ENCODE measurements at places on chromosomes 11 and 22.

DNA sequence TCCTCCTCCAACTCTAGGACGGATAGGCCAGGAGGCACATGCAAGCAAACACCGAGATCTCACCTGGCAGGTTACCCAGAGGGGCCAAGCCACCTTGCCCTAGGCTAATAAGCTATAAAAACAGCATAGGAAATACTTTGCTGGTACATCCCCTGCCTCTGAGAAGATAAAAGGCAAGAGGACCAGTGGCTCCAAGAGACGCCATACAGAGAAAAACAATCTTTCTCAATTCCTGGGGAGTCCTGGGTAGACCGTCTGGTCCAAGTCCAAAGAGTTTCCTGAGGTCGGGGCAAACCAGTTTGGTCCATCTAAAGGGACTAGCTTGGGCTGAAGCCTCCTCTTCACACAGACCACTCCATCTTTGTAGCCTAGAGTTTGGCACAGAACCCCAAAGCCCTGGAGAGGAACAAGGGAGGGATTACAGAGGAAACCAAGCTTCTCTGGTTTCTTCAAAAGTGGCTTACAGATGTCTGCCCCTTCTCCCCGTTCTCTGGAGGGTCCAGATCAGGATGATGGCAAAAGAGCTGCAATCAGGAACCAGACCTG is 40.4 kb downstream of the NUMA1 start:
- ATAC-seq: no peak

GRCh38 chr11:32255841-32256240 is 165.0 kb downstream of the RCN1 start:
- no peak for ATAC-seq

- no peak for ATAC-seq
Measured at GRCh38 chr22:40179526-40179925, 1.8 kb downstream of the TNRC6B start.

- no peak for ATAC-seq
Measured at GRCh38 chr11:28702450-28702790, 594.2 kb downstream of the METTL15 start.

- no peak for ATAC-seq
Measured at GRCh38 chr11:77884186-77884828, 63.4 kb downstream of the AAMDC start.

- ATAC-seq: no peak
Measured at GRCh38 chr11:9330387-9331384, 16.3 kb upstream of the TMEM41B start.

- ATAC-seq: peak; percentile 77
Measured at GRCh38 chr11:96827164-96827563, 437.4 kb downstream of the JRKL start.

GRCh38 chr11:119195680-119196079 is 10.4 kb downstream of the NHERF4 start:
- no peak for ATAC-seq

DNA sequence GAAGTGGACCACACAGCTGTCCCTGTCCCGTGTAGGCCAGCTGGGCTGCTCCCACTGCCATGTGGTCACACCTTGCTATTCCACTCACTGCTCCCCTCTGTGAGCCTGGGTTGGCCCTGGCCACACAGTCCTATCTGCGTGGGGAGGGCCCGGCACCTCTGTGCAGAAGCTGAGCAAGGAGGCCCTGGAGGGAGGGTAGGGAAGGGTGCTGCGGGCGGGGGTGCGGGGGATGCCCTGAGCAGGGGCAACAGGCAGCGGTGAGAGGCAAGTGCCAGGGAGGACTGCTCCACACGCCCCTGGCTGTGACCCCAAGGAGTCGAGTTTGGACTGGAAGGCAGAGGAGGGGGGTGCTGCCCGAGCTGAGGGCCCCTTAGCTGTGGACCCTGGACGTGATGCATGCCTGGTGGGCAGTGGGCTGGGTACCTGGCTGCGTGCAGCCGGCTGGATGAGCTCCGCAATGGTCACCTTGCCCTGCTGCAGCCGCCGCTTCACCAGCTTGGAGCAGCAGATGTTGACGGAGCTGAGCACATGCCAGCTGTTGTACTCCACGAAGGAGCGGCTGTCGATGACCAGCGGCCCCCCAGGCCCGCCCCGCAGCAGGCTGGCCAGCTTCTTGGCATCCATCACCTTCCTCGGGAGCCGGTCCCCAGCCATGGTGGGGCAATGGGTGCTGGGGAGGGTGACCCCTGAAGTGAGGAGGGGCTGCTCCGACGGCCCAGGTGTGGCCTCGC is 6.7 kb downstream of the DUSP8 start:
- peak; percentile 2 for ATAC-seq

DNA sequence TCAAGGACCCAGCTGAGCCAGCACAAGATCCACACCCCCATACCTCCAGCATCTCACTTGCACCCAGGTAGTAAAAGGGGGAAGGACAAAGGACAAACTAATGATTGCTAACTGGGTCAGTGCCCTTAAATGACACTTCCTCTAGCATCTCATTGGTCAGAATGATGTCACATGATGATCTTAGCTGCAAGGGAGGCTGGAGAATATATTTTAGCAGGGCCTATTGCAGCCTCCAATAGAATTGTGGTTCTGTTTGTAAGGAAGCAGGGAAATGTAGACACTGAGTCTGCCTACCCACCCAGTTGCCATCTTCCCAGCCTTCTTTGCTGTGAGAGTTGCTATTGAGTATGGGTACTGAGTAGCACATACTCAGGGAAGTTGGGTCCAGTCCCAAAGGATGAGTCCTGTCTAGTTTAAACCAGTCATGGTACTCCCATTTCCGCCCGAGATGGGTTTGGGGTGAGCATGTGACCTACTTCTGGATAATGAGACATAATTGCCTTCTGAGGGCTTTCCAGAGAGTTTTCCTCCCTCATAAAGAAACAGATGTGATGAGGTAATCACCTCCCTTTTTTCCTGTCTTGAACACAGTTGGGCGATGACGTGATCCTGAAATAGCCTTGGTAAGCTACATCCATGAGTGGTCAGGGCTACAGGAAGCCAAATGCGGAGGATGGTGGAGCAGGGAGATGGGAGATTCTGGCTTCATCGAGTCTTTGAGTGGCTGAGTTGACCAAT is 5.5 kb upstream of the DNAL4 start:
- ATAC-seq: no peak

DNA sequence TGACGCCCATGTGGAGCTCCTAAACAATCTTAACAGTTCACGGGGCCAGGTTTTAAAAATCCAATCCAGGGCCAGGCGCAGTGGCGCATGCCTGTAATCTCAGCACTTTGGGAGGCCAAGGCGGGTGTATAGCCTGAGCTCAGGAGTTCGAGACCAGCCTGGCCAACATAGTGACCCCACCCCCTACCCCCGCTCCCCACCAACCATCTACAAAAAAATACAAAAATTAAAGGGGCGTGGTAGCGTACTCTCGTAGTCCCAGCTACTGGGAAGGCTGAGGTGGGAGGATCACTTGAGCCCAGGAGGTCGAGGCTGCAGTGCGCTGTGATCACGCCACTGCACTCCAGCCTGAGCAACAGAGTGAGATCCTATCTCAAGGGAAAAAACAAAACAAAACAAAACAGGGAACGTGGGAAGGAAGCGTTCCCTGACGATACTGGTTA is 689 bp upstream of the SART1 start:
- ATAC-seq: no peak

- no peak for ATAC-seq
Measured at GRCh38 chr11:131486937-131487635, 116.7 kb downstream of the NTM start.

DNA sequence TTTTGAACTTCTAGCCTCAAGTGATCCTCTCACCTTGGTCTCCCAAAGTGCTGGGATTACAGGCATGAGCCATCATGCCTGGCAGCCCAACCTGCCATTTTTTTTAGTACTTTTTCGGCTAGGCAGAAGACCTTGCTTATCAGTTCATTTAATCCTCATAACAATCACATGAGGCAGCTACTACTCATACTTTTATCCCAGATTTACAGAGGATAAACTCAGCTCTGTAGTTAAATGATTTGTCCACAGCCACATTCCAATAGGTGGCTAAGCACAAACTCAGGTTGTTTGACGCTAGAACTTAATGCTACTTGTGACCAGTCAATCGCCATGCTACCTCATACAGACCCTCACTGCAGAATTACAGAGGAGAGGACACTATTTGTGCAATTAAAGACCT is 28.1 kb downstream of the SBF2 start:
- ATAC-seq: no peak

DNA sequence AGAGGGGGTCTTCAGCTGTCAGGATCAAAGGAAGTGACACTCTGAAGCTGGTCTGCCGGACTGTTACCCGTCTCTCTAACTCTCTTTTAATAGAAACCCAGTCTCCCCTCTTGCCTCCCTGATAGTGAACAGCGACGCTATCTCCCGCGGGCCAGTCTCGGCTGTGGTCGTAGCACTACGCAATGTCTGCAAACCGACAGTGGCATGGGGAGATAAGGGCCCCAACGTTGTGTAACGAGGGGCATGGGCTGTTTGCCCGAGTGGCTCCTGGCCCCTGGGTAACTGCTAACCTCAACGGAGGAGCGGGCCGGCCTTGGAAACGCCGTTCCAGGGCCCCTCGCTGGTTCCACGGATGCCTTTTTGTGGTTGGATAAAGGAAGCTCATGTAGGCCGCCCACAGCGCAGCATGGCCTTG is 23.3 kb downstream of the ZBTB16 start:
- no peak for ATAC-seq

DNA sequence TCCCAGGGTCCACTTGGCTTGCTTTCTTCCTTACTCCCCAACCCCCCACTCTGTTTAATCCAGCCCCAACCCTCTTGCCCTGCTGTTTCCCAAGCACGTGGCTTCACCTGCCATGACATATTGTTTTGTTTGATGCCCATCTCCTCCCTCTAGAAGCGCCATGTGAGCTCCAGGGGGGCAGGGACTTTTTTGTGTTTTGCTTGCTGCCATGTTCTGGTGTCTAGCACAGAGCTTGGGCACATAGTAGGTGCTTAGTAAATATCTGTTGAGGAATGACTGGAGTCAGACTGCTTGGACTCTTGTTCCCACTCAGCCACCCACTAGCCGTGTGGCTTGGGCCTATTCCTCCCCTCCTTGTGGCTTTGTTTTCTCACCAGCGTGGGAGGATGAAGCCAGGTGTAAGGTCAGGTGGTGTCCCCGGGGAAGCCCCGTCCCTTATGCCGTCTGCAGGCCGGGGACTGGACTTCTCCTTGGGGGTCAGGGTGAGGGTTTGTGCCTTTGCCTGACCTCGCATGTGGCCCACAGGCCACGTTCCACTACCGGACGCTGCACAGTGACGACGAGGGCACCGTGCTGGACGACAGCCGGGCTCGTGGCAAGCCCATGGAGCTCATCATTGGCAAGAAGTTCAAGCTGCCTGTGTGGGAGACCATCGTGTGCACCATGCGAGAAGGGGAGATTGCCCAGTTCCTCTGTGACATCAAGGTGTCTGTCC is 3.8 kb downstream of the AIP start:
- no peak for ATAC-seq

DNA sequence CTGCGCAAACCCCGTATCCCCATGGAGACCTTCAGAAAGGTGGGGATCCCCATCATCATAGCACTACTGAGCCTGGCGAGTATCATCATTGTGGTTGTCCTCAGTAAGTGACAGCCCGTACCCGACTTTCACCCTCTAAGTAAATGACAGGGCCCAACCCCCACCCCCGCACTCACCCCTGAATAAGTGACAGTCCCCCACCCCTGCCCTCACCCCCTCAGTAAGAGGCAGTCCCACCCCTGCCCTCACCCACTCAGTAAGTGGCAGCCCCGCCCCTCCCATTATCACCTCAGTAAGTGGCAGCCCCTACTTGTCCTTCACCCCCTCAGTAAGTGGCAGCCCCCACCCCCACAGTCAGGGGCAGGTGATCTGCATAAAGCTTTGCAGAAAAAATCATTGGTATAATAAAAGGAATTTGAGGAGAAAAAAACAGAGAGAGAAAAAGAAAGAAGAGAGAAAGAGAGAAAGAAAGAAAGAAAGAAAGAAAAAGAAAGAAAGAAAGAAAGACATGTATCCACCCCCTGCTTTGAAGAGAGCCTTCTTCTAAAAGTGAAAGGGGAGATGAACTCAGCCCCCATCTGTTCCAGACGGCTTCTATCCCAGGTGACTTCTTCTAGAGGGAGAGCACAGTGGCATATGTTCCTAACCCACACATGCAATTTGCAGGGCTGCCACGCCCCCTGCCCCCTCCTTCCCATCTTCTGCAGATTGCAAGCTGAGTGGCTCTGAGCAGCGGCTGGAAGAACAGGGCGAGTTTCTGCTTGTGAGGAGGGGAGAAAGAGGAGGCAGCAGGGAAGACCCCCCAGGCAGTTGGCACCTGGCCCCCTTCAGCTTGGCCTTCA is 12.5 kb upstream of the SMIM35 start:
- ATAC-seq: peak; percentile 77

- no peak for ATAC-seq
Measured at GRCh38 chr11:64093233-64094039, 57.7 kb downstream of the FLRT1 start.

DNA sequence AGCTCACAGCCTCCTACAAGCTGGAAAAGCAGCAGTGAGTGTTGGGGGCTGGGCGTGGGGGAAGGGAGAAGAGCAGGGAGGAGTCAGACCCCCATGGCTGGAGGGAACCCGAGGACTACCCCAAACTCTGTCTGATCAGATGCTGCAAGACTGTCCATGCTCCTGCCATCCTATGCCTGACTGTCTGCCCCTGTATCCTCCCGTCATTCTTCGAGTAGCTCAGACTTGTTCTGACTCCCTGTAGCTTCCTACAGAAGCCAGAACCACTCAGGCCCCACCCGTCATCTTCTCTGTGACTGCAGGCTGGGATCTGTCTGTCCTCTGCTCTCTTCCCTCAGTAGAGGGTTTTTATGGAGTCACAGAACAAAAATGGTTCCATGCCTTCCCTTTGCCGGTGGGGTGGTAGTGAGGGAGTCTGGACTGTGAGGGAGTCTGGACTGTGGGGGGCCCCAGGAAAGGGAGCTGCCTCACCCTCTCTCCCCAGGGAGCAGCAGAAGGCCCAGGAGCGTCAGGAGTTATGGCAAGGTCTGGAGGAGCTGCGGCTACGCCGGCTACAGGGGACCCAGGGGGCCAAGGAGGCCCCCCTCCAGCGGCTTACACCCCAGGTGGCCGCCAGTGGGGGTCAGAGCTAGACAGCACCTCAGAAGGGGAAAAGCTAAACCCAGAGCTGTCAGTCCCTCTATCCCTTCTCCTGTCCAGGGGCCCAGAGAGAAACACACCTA is 2.3 kb downstream of the GPHA2 start:
- ATAC-seq: no peak

- no peak for ATAC-seq
Measured at GRCh38 chr11:26285608-26286007, 46.3 kb upstream of the ANO3 start.

DNA sequence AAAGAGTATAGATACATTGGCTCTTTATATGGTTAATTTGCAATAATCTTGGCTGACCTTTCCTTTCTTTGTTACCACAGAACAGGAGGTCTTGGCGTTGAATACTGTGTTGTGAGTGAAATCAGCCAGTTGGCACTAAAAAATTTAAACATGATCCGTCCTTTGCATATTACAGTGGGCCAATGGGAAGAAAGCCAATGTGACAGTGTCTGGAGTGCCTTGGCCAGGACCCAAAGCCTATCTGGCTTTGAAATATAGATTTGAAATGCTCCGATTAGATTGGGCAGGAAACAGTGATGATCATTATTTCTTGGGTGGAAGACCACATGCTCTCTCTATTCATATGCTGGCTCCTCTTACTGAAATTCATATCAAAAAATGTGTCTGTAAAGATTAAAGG is 339.6 kb upstream of the ANO3 start:
- no peak for ATAC-seq

- ATAC-seq: peak; percentile 82
Measured at GRCh38 chr11:117316197-117316961, at the start of gene BACE1. TSS of gene BACE1 (minus strand) at chr11:117316256. CDS start at chr11:117315795, 461 bp downstream.
